NCI-H524 (cell line): ENCODE measurements at places on chromosomes 6 and 20.

GRCh38 chr20:13990465-13990864, at the start of gene SEL1L2:
Gene SEL1L2, minus strand, starts transcription at chr20:13990614. Its CDS starts 80 bp downstream, at chr20:13990534.
- DNase-seq: peak; percentile 85

GRCh38 chr6:132298344-132298949, 102.8 kb downstream of the MOXD1 start:
- DNase-seq: peak; percentile 39

- DNase-seq: peak; percentile 68
Observed at GRCh38 chr20:63740627-63741353, 1.2 kb downstream of the SLC2A4RG start.

- no peak for DNase-seq
Observed at GRCh38 chr6:95119927-95120326, 457.4 kb upstream of the MANEA start.

GRCh38 chr6:129453073-129453472, 256.9 kb downstream of the ARHGAP18 start:
- no peak for DNase-seq

DNA sequence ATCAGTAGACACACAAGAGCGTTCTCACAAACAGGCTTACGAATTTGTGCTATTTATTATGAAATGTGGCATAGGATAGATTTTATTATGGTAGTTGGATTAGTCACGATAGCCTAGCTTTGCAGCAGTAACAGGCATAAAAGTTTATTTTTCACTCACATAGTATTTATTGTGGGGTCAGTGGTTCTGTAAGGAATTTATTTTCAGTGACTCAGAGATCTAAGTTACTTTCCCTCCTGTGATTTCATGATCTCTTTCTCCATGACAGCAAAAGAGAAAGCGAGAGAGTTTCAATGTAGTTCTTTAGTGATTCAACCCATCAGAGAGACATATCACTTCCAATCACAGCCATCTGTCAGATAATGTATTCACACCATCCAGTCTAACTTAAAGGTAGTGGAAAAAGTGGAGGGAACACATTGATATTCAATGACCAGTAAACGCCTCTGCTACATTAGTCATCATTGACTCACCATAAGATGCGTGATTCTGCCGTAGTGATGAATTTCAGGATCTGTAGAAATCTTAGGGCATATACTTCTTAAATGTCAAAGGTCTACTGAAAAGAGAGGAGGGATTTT, 605.5 kb downstream of the HDGFL1 start:
- DNase-seq: no peak

GRCh38 chr6:24306936-24307335, 50.9 kb downstream of the DCDC2 start:
- no peak for DNase-seq

- DNase-seq: no peak
Observed at GRCh38 chr20:53920647-53921245, 149.6 kb downstream of the BCAS1 start.
